ENCODE measurements at places on chromosomes 4 and X. TPM values are rescaled to one million over a fixed set of nuclear protein-coding genes. Genes with fewer than 3 reads are reported as not detected.

GRCh38 chr4:11232015-11232414 lies 196.7 kb downstream of the HS3ST1 start:
- no peak for DNase-seq

- no peak for DNase-seq
Measured at GRCh38 chrX:3516051-3516541, 169.6 kb upstream of the MXRA5 start.

The PPBP gene
- total RNA-seq = not detected

The NUDT10 gene
- total RNA-seq = not detected

- no peak for DNase-seq
Measured at GRCh38 chr4:140641105-140641555, 72.4 kb upstream of the UCP1 start.

DNA sequence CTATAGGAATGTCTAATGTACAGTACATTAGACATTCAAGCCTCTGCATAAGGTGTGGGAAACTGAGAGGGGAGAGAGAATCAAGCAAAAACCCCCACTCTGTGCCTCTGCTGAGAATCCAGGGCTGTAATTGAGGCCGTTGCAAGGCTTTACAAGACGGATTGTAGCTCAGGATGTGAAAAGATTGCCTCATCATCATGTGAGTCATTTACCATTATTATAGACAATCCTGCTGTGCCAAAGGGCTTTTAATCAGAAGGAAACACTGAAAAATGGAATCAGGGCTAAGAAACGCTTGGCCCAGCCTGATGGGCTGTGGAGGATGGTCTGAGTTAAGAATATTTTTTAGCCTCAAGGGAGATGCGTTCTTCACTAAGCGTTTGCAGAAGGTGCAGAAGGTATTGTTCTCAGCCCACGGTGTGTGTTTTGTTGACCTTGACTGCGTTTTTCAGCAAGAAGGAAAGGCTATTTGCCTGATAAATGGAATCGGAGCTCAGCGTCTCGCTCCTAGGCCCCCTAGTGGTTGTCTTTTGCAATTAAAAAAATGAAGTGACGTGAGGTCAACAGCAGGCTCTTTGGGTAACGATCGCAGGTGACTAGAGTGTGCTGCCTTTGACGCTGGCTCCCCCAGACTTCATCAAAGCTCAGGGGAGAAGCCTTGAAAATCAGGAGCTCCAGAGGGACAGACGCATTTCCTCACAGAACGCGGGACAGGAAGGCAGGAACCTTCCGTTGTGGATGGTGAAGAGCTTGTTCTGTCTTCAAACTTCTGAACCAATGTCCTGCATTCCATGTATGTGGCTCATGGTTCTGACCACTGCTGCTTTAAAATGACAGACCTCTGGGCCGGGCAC lies 18.1 kb upstream of the CHRNA9 start:
- peak; percentile 67 for DNase-seq

The SPACA5 gene
- not detected for total RNA-seq

DNA sequence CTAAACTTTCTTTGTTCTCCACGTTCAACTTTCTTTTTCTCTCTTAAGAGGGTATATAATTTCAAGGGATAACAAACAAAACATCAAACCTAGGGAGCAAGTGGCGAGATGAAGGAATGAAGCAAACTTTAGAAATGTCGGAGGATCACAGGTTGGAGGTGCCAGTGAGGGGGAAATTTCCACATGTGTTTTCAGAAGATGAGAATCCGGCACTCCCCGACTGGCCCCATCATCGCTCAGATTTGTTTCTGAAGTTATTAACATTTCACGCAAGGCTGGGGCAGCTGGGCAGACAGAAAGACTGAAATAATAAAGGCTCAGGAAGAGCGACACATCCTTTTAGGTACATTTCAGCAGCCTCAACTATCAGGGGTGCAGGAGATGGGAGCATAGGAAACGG lies 134.9 kb downstream of the SMIM20 start:
- no peak for DNase-seq

- no peak for DNase-seq
Measured at GRCh38 chr4:26197018-26197779, 123.6 kb upstream of the RBPJ start.

All from Peyer's patch (tissue), 4 donors.